ENCODE measurements at places on chromosomes 16 and 17.

GRCh38 chr17:33803686-33804085 lies 451.4 kb upstream of the CCL2 start:
- no peak for DNase-seq

GRCh38 chr17:68356520-68356919 lies 65.2 kb downstream of the ARSG start:
- peak; percentile 30 for DNase-seq

DNA sequence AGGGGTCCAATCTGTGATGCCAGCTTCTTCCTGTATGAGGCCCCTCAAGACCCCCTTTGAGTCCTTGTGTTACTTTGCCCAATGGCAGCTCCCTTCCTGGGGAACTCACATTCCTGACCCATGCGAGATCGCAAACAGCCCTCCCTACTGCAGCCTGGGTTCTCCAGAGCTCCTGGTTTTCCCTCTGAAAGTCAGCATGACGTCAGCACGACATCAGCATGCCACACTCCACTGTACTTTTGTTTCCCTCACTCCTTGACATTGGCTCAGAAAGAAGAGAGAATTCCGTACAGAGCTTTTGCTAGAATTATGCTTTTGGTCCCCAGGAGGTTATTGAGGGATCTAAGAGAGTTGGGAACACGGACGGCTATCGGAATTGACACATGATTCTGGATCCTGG lies 168.1 kb upstream of the PIRT start:
- DNase-seq: no peak

DNA sequence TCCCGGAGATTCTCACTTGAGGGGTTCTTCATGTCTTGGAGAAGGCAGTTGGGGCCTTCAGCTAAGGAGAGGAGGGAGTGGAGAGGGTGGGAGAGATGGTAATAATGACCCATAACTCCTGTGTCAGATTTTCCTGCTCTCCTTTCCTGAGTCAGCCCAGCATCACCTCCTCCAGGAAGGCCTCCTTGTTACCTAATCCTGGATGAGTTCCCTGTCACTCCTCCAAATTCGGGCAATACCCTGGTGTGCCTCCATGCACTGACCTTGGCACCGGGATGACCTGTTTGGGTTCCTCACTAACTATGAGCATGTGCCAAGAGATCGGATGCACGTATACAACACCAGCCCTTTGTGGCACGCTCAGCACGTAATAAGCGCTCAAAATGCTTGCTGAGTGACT lies 38.8 kb downstream of the SDK2 start:
- no peak for DNase-seq

DNA sequence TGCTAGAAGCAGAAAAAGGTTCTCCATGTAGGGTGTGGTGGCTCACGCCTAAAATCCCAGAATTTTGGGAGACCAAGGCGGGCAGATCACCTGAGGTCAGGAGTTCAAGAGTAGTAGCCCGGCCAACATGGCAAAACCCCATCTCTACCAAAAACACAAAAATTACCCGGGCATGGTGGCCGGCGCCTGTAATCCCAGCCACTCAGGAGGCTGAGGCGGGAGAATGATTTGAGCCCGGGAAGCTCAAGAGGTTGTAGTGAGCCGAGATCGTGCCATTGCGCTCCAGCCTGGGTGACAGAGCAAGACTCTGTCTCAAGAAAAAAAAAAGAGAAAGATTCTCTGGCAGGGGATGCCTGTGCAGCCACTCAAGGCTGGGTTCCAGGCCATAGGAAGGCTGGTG lies 54.2 kb downstream of the PITPNM3 start:
- DNase-seq: no peak

DNA sequence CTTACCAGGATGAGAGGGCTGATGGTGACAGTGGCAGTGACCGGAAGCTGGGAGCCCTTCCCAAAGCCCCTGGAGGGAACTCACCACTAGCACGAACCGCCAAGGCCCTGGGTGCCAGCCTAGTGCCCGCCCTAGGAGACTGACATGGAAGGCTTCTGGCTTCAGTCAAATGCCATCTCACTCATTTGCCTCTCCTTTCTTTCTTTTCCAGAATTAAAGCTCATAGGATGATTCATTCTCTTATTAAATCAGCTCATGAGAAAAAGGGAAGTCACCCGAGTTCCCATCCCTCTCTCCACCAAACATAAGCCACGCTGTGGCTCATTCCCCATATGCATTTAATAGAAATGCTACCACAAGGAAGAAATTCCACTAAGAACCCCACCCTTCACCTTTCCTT lies 12.1 kb downstream of the CUEDC1 start:
- no peak for DNase-seq

- DNase-seq: peak; percentile 36
These were observed 60.9 kb upstream of the TNRC6A start for GRCh38 chr16:24668481-24669061.

DNA sequence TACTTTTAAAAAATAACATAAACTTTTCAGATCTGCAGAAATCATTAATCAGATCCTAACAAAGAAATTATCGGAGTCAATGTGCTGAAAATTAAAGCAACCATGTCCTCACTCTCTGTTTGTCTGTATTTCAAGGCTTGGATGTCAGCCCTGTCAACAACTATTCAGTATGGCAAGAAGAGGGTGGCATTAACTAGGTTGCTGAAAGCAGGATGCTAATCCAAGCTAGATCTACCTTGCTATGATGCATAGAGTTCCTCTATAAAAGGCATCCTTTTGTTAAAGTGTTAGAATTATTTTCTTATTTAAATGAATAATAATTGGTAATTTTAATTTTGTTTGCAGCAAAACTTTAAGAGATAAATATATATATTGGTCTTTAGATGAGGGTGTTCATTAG lies 800.8 kb downstream of the CDH11 start:
- no peak for DNase-seq

DNA sequence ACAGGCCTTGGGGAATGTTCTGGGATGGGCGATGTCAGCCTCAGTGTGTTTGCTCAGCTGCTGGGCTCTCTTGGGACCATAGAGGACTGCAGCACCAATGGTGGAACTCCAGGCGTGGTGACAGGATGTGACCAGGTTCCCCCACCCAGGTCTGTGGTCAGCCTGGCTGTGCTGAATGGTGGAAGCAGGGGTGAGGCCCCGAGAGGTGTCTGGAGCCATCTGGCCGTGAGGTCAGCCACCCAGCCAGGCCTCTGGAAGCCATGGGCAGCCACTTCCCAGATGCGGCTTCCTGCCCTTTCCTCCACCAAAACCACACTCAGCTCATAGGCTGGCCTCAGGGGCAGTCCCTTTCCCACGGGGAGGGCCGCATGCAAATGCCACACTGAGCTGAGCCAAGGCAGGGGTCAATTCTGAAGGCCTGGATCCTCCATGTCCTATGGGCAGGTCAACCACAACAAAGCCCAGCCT lies 7.8 kb upstream of the MAPK7 start:
- no peak for DNase-seq

GRCh38 chr17:2336852-2337543 lies at the start of gene SGSM2:
SGSM2 (plus strand) TSS chr17:2337501; CDS start chr17:2337689, 188 bp downstream.
- DNase-seq: no peak

GRCh38 chr17:18960803-18961511 lies 9.0 kb downstream of the SLC5A10 start:
- peak; percentile 89 for DNase-seq

- no peak for DNase-seq
These were observed 19.4 kb upstream of the WDR45B start for GRCh38 chr17:82667668-82668000.

GRCh38 chr17:29219378-29220047 lies 27.1 kb upstream of the CRYBA1 start:
- peak; percentile 50 for DNase-seq

DNA sequence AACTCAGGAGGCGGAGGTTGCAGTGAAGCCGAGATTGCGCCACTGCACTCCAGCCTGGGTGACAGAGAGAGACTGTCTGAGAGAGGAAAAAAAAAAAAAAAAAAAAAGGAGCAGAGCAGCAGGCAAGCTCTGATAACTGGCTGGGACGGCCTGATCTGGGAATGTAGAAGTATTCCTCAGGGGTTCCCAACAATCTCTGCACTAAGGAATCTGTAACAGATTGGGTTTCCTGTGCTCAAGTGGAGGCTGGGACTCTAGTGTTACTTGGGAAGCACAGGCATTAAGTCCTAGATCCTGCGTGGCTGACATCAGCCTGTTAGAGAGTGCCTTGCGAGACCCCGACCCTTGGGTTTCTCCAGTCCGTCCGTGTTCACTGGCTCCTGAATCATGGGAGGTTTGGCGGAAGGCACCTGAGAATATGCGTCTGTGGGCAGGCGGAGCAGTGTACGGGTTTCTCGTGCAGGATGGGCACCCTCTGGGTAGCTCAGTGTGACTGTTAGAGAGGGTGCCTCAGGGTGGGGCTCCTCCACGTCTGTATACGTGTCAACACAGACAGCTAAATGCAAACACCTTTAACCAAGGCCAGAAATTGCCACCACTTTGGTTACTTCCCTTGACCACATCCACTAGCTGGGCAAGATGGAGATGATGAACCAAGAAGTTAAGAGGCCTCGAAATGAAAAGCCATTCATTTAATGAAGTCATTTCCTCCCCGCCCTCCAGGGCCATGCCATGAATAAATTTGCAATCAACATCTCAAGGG lies 174.9 kb upstream of the RPL38 start:
- no peak for DNase-seq

- DNase-seq: no peak
These were observed 1324.9 kb upstream of the CDH8 start for GRCh38 chr16:63361032-63361624.

- DNase-seq: no peak
These were observed 14.1 kb downstream of the RAD51C start for GRCh38 chr17:58706351-58707140.

DNA sequence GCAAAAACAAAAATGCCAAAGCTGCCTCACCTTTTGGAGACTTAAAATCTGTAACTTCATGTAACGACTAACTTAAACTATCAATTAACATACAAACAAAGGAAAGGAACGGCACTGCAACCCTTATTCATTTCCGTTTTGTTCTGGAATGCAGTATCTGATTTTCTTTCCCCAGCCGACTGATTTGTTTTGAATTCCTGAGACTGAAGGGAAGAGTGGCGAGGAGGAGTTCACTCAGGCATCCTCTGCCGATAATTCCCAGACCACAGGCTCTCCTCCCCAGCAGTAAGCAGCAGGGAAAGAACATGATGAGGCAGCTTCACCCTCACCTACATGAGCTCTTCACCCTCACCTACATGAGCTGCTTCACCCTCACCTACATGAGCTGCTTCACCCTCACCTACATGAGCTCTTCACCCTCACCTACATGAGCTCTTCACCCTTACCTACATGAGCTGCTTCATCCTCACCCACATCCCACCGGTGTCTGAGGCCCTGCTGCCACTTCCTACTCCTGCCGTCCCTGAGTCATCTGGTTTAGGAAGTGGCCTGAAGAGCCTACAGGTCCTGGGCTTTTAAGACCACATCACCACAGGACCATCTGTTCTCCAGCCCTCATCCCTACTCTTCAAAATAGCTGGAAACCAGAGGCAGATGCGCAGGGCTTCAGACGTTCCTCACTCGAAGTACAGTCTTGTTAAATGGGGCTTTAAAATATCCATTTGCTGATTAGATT lies 168.0 kb upstream of the RPH3AL start:
- no peak for DNase-seq

- no peak for DNase-seq
These were observed 2.1 kb upstream of the GSDMB start for GRCh38 chr17:39920218-39921210.

DNA sequence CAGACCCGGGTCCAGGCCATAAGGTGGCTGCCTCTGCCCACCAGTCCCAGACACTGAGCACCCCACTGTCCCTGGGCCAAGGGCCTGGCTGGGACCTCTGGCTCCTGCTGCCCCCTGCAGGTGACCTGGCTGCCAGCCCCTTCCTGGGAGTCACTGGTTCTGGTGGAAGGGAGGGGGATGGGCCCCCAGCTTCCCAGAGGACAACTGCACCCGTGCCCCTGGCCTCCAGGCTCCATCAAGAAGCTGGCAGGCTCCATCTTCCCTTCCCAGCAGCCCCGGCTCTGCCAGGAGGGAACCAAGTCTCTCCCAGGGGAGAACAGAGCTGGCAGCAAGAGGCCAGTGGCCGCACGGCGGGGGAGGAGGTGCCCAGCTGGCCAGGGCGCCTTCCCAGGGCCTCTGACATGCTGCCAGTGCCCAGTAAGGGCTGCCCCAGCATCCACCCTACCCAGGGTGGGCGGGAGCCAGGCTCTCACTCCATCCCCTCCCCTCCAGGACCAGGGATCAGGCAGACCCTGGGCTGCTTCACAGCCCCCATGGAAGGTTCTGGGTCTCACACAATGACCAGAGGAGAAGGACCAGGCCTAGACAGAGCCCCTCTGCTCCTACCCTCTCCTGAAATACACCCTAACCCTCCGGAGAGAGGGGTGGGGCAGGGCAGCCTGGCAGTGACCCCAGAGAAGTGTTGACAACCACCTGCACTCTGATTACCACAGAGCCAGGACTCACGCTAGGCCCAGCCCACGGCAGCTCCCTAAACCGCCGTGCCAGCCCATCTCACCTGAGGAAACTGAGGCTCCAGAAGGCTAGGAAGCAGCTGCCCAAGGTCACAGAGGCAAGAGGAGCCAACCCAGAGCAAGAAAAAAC lies 3.6 kb downstream of the CLUH start:
- no peak for DNase-seq

DNA sequence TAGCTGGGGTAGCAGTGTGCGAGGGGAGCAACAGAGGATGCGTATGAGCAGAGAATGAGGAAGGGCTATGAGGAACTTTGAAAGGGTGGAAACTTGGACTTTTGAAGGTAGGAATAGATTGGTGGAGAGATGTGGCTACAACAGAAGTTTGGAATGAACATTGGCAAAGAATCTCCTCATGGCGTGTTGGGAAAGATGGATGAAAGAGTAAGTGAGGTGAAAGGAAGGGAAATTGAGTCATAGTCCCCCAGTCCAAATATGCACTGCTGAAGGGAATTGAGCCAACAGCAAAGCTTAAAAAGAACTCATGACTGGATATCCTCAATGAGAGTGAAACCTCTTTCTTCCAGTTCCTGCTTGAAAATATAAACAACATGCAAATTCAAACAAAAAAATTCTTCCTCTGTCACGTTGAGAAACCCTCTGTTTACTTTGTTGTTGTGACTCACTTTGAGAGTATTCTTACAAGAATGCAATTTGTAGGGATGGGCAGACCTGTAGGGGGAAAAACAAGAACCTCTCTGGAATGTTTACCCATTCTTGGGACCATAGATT lies 313.2 kb upstream of the KCNJ16 start:
- DNase-seq: no peak

DNA sequence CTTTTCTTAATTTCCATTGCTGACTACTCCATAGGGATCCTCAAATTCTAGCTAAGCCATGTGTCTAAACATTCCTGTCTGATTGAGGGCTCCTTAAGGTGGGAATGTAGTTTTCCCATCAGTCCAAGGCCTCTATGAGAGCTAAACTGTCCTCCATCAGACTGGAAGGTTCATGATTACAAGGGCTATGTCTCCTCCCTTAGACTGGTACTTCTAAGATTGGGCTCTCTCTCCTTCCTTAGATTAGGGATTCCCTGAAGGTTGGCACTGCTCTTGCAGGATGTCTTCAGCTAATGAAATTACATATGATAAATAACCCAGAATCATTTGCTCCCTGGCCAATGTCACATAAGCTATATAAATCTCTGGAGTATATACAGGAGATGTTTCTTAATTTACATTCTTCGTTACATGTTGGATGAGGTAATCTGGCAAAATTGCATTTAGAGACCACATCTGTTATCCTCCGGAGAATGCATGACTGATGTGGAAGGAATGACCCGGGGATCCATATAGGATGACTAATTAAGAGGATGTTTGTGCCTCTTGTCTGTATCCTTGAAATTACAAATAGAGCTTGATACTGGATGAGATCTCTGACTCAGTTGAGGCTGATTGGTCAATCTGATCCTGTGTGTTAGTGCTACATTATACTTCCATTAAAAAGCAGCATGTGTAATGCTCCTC lies 14.2 kb downstream of the B4GALNT2 start:
- no peak for DNase-seq

GRCh38 chr17:43712397-43712796 lies 46.2 kb downstream of the SOST start:
- DNase-seq: no peak
